ENCODE measurements at places on chromosomes 3 and 15.

GRCh38 chr3:170171563-170171962 lies 10.0 kb downstream of the PHC3 start:
- peak; percentile 52 for DNase-seq

DNA sequence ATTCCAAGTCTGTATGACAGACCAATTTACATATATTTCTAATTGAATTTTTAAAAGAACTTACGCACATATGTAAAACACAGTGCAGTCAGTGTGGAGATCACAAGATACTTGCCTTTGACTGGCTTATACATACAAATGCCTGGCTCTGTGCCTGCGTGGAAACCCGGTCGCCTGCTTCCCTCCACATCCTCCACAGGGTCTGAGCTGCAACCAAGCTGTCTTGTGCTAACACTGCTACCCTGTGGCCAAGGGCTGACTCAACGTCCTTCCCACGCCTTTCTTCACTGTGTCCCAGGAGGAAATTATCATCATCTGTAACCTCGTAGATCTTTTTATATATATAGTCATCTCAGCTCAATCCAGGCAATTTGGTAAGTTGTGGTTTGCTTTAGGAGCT lies 117.0 kb downstream of the WNT7A start:
- no peak for DNase-seq

- no peak for DNase-seq
Measured at GRCh38 chr3:9088441-9089353, 125.4 kb upstream of the RAD18 start.

DNA sequence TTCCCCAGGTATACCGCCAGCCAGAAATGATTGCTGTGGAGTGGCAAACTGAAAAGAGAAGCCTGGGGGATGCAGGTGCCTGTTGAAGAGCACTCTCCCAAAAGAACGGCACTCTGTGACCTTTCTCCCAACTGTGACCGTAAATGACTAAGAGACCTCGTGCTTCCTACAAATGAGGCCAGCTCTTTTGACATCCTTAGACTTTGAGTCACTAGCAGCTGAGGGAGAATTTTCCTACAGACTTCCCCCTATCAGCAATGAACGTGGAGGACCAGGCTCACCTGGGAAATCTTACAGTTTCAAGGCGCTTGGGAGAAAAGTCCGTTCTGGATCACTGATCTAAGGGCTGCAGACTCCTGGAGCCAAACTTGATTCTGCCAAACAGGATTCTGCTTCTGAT lies 8.6 kb downstream of the AQP9 start:
- DNase-seq = no peak

DNA sequence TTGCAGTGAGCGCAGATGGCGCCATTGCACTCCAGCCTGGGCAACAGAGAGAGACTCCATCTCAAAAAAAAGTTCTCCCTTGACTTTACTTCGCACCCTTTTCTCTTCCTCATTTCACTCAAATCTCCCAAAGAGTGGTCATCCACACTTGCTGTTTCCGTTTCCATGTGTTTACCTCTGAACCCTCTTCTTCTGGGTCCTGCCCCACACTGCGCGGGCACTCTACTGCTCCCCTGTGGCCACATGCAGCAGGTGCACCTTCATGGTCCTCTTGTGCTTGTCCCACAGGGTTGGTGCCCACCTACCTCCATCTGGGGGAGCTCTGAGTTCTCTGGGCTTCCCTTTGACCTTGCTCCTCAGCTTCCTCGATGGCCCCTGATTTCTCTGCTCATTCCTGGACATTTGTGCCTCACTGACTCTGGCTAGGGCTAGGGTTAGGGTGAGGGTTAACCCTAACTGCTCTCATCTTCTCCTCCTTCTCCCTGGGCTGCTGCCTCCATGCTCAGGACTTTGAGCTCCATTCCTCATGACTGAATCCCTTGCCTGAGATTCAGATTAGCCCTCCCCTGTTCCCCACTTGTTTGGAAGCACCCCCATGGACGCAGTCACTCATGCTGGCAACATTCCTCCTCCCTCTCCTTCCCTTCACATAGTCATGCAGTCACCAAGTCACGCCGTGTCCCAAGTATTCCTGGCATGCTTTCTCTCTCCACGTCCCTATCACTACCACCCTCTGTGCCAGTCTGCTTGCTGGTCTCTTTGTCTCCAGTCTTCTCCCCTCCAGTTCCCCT lies 26.6 kb upstream of the KY start:
- DNase-seq = peak; percentile 41

- DNase-seq = peak; percentile 99
Measured at GRCh38 chr15:40952901-40953712, at the start of gene CHAC1. TSS of gene CHAC1 (plus strand) at chr15:40953471. CDS start at chr15:40953584, 113 bp downstream.

DNA sequence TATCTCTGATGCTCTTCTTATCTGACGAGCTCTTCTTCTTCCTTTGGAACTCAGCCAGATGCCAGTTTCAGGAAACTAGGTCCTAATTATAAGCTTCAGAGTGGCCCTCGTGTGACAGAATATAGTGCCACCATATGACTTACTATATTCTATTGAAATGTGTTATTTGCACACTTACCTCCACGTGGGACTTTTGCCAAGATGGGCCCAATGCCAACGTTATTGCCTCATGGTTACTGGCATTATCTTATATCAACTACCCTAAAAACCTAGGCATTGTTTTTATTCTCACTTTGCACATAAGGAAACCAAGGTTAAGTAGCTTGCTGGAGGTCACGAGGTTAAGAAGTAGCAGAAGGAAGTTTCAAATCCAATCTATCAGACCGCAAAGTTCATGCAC lies 71.3 kb upstream of the SLCO3A1 start:
- DNase-seq = no peak

- DNase-seq = no peak
Measured at GRCh38 chr3:111156517-111156916, 84.9 kb downstream of the NECTIN3 start.

DNA sequence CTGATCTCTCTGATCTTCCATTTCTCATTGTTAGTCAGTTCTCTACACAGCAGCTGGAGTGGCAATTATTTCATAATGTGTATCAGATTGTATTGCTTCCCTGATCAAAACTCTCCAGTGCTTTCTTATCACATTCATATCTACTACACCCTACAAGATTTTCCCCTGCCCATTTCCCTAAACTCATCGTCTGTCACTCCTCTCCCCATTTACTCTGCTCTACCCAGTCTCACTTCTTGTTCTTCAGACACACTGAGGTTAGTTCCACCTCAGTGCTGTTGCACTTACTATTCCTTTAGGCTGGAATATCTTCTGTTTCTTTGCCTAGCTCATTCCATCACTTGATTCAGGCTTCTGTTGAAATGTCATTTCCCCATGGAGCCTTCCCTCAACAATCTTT lies 197.1 kb downstream of the SATB1 start:
- DNase-seq = no peak

DNA sequence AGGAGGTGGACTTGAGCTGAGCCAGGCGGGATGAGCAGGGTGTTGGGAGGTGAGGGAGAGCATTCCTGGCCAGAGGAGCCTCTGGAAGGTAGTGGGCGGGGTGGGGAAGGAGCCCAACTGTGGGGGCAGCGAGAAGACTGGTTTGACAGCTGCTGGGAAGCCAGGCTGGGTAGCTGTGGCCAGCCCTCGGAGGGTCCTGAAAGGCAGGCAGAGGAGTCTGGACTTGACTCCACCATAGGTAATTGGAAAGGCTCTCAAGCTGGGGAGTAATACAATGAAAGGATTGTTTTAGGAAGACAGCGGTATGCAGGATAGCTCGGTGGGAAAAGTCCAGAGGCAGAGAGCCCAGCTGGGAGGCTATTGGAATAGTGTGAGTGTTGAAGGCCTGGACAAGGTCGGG lies 17.2 kb downstream of the EPHB3 start:
- DNase-seq = no peak

DNA sequence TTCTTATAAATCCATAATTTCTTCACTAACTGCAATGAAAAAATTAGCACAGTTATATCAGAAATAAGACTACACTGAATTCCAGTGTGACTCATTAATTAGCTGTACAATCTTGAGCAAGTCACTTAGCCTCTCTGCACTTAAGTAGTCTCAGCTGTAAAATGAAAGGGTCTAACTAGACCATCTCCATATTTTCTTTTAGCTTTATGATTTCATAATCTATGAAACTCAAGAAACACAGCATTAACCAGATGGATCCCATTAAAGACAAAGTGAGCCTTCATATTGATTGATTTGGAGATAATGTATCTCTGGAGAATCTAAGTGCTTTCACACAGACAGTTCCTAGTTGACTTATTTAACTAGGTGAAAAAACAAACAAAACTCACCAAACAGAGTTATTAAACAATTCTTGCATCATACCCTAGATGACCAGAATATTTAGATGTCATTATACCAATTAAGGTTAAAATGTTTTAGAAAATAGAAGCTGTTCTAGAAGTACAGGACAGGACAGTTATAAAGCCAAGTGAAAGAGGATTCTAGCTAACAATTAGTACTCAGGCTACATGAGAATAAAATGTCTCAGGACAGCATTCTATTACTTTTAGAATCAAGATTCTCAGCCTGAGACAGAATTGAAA lies 11.2 kb downstream of the CSNK1G1 start:
- no peak for DNase-seq

DNA sequence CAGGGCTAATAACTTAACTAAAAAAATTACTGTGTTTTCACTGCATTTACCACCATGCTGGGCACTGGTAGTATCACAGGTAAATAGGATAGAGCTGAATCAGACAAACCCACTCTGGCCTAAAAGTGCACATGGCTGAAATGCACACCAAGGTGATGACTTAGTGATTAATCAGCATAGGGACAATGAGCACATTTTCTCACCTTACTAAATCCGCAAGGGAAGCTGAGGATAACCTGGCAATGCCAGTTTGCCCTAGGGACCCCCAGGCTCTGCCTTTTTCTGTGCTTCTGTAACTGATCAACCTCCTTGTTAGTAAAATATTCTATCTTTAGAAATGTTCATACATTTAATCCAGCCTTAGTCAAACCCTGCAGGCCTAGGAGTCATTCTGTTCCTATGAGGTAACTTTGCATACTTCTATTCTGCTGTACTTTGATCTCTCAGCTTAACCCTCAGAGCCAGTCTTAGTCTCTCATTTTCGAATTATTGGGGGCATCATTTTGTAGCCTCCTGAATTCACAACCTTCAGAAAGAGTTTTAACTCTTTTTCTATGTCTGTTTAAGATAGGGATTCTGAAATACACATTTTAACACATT lies 562.9 kb upstream of the KCNMB2 start:
- no peak for DNase-seq

DNA sequence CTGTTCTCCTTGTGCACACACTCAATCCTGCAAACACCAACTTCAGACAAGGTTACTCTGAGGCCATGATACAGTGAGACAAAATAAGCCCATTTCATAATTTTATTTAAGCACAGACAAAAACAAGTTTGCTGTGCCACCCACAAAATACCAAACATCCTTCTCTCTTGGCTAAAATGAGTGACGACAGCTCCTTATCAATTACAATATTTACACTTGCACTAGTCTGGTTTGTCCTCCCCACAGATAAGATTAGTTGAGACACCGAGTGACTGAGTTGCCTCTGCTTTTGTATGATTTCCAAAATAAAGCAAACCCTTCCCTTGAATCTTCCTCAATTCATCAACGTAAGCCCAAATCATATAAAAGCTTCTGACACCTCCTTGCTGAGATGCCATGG lies 233.5 kb upstream of the ATP10A start:
- no peak for DNase-seq

DNA sequence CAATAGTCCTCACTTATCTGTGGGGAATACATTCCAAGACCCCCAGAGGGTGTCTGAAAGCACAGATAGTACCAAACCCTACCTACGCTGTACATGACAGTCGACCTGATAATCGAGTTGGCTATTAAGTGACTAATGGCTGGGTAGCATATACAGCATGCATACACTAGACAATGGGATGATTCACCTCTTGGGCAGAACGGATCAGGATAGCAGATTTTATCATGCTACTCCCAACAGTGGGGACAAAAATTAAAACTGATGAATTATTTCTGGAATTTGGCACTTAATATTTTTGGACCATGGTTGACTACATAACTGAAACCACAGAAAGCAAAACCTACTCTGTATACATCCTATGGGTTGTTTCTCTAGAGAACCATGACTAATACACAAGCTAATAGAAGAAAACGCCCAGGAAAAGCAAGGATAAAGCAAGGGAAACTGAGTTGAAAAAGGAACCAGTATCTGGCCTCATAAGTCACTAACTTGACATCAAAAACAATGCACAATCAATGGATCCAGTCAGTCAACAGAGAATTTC lies 15.5 kb downstream of the ATG3 start:
- DNase-seq = no peak
